HT1080 (cell line): ENCODE measurements at places on chromosomes 5 and 9. TPM values are rescaled to one million over a fixed set of nuclear protein-coding genes. Genes with fewer than 3 reads are reported as not detected.

DNA sequence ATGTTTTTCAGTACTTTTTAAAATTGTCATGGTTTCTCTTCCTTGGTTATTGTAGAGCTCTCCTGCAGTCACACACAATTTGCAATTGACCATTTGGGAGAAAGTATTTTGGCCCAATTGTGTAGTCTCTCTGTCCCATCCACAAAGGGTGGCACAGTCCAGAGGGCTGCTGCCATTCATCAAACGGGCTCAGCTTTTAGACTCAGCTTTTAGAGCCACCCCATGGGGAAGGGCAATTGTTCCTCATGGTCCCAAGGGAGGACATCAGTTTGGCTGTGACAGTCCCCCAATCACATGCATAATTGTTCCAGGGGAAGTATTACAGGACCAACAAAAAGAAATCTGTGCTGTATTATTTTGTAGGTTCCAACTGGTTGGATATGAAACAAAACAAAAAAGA lies 207.6 kb downstream of the ZNF462 start:
- DNase-seq, result no peak

DNA sequence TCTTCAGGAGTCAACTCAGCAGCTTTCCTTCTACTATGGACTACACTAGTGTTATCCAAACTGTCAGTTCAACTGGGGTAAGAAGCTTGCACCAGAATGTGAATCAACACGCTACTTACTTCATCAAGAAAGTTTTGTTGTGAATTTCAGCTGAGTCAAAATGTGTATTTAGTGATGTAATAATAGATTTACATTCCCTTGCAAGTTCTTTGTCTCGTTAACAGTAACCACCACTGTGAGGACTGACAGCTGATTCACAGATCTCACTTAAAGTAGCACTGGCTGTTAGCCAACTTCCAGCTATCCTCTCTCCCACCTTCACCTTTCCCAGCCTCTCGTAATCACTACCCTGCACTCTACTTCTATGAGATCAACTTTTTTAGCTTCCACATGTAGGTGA lies 445.3 kb downstream of the NTRK2 start:
- peak; percentile 10 for DNase-seq

- DNase-seq, result no peak
Observed at GRCh38 chr5:123855609-123856008, 343.6 kb downstream of the CSNK1G3 start.

SLC46A2 gene
- not detected in 2 replicates for total RNA-seq

- no peak for DNase-seq
Observed at GRCh38 chr5:91011029-91011428, 372.1 kb downstream of the ARRDC3 start.

PCDHA2 gene
- total RNA-seq, result not detected in 2 replicates

DNA sequence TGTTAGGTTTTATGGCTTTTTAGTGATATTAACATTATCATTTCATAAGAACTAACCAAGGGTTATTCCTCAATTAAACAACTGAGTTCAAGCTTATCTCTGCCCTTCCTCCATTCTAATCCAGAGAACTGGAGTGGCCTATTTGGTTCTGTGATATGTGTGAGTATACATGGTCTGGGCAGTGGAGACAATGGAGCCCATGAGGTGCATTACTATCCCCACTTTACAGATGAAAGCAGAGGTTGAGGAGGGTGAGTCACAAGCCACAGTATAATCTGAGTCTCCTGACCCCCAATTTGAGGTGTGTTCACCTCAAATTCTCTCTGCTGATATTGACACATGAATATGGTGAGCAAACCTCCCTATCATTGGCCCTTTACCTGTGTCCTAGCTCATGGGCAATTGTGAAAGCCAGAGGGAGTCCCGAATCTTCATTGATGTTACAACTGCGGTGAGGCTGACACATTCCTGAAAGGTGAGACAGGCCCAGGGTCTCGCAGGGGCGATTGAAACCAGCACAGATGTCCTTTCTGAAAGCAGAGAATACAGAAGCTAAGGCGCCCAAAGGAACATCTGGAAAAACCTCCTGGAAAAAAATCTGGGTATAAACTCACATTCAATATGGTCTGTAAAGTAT lies 217.2 kb downstream of the TARS1 start:
- peak; percentile 42 for DNase-seq

C9 gene
- total RNA-seq, result not detected in 2 replicates

CCIN gene
- total RNA-seq, result 0.03 TPM in 1 of 2 replicates, not detected in the other

GRCh38 chr5:178527458-178528307 lies 62.5 kb downstream of the COL23A1 start:
- no peak for DNase-seq

MRRF gene
- 65.7 and 91.5 TPM in 2 replicates for total RNA-seq
